ENCODE measurements at places on chromosomes 3 and 15.
A peak's percentile ranks its signal among the peaks of the same experiment; 100 is the strongest.

DNA sequence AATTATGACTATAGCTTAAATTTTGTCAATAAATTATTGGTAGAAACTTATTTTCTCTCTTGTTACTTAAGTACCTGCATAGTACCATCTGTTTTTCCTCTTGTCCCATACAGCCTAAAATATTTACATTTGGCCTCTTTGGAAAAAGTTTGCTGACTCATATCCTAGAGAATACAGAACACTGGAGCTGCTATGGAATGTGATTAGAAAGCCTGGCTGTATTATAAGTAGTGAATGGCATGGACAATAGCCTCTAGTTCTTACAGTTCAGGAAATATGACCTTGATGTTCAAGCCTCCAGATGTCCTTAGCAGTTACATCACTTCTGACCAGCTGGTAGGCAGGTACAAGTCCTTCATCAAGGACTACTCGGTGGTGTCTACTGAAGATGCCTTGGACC is 28.3 kb downstream of the ST8SIA2 start:
- no peak for DNase-seq

GRCh38 chr3:69203631-69204314 is 81.4 kb upstream of the LMOD3 start:
- DNase-seq: no peak

GRCh38 chr3:65836047-65836446 is 202.7 kb downstream of the MAGI1 start:
- DNase-seq: no peak

- no peak for DNase-seq
Observed at GRCh38 chr15:63907521-63907920, 73.8 kb upstream of the HERC1 start.

- DNase-seq: no peak
Observed at GRCh38 chr3:62710751-62711150, 164.5 kb downstream of the CADPS start.

DNA sequence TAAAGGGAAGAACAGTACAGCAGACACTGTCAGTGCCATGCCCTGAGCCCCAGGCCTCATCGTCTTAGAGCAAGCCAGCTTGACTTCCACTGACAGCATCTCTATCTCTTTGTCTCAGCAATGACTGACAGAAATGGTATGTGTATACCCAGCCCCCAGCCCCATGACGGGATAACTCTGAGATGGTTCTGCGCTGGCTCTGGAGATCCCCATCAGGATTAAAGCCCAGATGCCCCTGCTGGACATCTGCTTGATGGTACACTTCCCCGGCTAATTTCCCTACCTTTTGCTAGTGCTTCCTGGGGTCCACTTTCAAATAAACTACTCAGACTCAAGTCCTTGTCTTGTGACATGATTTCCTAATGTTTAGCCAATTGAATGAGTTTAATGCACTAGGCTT is 7.6 kb downstream of the NMNAT3 start:
- DNase-seq: no peak

DNA sequence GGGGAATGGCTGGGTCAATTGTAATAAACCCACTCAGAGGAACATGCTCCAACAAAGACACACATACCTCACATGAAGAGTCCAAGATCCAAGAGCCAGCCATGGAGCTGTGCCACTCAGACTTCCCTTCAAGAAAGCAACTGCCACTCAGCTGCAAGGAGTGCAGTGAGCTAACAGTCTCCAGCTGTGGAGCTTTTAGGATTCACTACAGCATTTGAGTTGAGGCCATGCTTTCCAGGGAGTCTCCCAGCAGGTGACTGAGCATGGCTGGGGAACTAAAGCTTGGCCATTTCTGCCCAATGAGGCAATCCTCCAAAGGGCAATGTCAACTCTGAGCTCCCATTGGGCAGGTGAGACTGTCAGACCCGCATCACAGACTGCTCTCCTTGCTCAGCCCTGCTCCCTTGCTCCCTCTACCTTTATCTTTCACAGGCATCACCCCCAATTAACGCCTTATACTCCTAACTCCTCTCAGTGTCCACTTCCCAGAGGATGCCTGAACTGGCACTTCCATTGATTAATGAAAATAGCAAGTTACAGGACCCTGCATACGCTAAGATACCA is 165.3 kb upstream of the CTNNB1 start:
- DNase-seq: no peak

DNA sequence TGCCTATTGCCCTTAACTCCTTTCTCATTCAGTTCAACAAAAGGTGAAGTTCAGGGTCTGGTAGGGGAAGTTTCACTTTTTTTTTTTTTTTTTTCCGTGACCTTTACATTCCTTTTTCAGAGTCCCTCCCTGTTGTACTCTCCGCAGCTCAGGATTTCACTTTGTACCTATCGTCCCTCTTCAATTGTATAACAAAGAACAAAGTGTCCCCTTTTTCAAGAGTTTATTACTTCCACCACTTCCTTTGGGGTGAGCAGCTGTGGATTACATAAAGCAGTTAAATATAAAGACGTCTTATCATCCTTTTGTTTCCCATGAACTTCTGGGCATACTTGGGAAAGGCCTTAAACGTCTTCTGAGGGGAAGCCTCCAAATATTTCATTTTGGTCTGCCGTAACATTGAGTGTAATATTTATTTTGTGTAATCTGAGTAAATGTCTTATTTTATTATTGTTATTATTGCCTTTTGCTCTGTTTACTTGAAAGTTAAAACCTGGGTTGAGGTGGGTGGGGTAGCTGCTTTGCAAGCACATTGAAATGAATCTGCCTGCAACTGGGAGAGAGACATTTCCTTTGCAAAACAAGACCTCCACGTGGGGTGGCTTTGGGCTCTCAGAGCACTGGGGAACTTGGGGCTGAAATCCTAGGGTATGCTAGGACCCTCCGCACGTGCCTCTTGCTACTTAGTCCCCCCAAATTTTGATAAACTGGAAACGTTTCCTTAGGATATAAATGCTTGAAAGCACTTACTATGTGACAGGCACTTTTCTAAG is 169.4 kb downstream of the MCTP2 start:
- no peak for DNase-seq

GRCh38 chr3:11641683-11642430 is 1.9 kb downstream of the VGLL4 start:
- DNase-seq: no peak

- DNase-seq: no peak
Observed at GRCh38 chr3:49788056-49788455, 1.7 kb upstream of the IP6K1 start.

GRCh38 chr3:94414418-94414817 is 351.6 kb downstream of the NSUN3 start:
- DNase-seq: no peak

- no peak for DNase-seq
Observed at GRCh38 chr3:159189994-159190669, 388.3 kb downstream of the MFSD1 start.

GRCh38 chr15:36438499-36438898 is 140.9 kb upstream of the CDIN1 start:
- DNase-seq: no peak

DNA sequence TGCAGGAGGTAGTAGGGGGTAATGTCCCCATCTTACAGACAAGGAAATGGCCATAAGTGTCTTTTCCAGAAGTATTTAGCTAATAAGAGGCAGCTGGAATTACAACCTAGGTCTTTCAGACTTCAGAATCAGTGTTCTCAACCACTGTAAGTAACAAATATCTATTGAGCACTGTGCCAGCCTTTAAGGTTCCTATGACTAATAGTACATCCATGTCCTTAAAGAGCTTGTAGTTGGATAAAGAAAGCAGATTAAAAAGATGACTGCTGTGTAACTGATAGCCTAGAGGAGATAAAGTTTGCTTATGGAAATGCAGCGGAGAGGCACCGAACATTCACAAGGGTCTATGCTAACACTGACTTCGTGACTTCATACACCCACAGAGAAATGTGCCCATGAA is 136.0 kb downstream of the KCNMB2 start:
- DNase-seq: no peak

- no peak for DNase-seq
Observed at GRCh38 chr3:5489536-5489935, 302.0 kb downstream of the EDEM1 start.

- no peak for DNase-seq
Observed at GRCh38 chr3:115245438-115245837, 98.3 kb upstream of the ZBTB20 start.

GRCh38 chr15:48868023-48868422 is 9.9 kb upstream of the EID1 start:
- DNase-seq: no peak

GRCh38 chr3:150875548-150875947 is 29.7 kb downstream of the MINDY4B start:
- DNase-seq: no peak

DNA sequence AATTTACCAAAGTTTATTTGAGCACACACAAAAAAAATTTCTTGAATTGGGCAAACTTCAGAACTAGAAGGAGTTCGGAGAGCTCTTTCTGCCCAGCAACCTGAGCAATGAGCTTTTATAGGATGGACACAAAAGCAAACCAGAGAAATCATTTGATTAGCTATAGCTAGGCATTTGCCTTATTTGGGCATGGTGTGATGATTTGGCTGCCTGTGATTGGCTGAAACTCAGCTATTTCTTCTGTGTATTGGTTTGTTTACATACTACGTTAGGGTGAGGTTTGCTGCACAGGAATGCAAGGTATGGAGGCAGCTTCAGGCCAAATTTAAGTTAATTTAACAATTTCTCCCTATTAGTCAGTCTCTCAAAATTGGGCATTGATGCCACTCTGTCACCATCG is 65.1 kb downstream of the NEK11 start:
- DNase-seq: no peak

DNA sequence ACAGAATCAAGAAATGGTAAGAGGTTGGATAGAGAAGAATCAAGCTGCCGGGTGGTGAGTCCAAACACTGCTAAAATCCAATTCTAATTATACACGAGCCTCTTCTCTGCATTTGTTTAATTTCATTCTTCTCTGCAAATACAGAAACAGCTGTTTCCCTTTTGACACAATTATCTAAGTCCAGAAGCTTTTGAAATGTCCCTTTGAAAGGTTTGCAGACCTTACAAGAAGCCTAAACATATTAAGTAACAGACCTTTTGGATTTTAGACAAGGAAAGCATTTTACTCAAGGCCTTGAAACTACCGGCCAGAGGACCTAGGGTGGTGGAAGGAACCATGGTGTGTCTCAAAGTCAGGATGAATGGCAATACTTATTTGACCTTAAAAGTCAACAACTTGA is 403.8 kb upstream of the ADAMTS9 start:
- DNase-seq: no peak

GRCh38 chr15:98142572-98142971 is 182.1 kb downstream of the ARRDC4 start:
- no peak for DNase-seq

DNA sequence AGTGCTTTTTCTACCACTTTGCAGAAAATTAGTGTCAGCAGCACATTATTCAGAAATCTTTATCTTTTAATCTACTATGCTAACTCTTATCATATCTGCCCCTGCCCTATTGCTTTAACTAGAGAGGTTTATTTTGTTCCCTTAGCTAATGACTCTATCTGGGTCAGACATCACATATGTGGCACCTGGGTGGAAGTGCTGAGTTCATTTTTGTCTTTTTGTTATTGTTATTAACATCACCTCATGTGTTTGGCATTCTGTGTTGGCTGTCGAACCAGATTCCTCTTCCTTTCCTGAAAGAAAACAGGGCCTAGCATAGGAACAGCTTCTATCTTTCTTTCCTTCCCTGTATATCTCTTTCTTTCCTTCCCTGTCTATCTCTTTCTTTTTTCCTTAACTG is 100.7 kb downstream of the RBMS3 start:
- DNase-seq: no peak

DNA sequence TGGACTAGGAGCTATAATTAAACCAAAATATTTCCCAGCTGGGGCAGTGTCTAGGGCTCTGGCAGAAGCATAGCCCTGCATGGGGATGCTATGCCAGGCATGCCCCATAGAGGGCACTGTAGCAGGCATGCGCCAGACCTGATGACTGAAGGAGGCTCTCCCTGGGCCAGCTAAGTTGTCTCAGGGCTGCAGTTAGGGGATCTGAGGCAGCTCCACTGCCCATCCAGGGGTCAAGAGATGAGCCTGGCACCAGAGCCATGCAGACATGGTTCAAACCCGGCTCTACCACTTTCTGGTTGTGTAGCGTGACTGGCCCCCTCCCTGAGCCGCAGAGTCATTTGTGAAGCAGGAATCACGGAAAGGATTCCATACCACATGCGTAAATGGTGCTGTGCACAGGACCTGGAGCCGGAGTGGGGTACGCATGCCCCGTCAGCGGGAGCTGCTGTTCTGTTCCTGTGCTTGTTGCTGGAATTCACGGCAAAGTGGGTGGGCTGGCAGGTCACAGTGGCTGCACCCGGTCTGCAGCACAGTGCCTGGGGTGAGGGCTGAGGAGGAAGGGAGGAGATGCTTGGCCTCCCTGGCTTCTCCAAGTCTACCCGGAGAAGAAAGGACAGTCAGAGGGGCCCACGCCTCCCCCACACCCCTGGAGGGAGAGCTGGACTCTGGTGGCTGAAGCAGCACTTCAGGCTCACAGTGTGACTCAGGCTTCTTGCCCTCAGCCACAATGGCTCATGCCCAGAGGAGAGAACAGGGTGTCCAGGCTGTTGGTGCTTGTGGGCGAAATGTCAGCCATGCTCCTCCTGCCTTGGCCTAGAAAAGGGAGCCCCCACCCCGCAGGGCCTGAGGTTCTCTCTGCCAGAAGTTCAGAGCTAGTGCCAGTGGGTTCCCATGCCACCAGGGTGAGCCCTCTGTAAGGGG is 43.1 kb downstream of the DNASE1L3 start:
- DNase-seq: peak; percentile 51

GRCh38 chr3:45139372-45140140 is 6.6 kb downstream of the CDCP1 start:
- no peak for DNase-seq

- DNase-seq: no peak
Observed at GRCh38 chr3:152461460-152461859, 192.7 kb downstream of the MBNL1 start.

GRCh38 chr3:193269343-193270028 is 28.5 kb downstream of the PLAAT1 start:
- no peak for DNase-seq

GRCh38 chr3:64837986-64838735 is 150.4 kb upstream of the ADAMTS9 start:
- no peak for DNase-seq

- no peak for DNase-seq
Observed at GRCh38 chr3:134998855-134999254, 203.8 kb downstream of the EPHB1 start.

DNA sequence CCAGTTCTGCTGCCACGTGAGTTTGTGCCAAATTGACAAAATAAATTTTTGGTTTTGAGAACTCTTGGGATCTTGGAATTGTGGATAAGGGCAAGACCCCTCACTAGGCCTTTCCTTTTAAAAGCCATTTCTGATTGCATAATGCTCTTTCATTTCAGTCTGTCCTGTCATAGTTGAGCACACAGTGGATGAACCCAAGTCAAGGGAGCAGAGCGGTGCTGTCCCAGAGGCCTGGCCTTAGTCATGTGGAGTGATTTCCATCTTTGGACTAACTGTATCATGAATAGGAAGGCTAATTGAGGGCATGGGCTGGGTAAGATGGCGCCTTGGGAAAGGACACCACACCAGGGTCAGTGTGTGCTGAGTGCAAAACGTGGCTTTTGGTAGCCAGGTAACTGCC is 304.0 kb downstream of the UACA start:
- no peak for DNase-seq

DNA sequence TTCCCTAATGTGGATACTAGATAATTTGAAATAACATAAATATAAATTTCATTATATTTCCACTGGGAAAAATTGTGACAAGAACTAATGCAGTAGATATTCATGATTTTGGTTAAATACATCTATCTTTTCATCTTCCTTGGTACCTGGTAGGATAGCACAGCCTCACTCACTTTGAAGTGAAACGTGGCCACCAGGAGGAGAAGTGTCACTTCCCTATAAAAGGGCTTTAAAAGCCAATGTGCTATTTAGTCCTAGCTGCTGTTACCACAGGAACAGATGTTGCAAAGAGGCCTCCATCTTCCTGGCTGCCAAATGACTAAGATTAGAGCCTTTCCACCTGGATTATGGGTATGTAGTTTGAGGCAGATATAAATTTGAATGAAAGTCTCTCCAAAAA is 140.0 kb downstream of the PLOD2 start:
- no peak for DNase-seq
